ENCODE measurements at places on chromosomes 11 and 22.
A peak's percentile ranks its signal among the peaks of the same experiment; 100 is the strongest.

- no peak for DNase-seq
Measured at GRCh38 chr11:64843686-64844329, 645 bp downstream of the CDC42BPG start.

DNA sequence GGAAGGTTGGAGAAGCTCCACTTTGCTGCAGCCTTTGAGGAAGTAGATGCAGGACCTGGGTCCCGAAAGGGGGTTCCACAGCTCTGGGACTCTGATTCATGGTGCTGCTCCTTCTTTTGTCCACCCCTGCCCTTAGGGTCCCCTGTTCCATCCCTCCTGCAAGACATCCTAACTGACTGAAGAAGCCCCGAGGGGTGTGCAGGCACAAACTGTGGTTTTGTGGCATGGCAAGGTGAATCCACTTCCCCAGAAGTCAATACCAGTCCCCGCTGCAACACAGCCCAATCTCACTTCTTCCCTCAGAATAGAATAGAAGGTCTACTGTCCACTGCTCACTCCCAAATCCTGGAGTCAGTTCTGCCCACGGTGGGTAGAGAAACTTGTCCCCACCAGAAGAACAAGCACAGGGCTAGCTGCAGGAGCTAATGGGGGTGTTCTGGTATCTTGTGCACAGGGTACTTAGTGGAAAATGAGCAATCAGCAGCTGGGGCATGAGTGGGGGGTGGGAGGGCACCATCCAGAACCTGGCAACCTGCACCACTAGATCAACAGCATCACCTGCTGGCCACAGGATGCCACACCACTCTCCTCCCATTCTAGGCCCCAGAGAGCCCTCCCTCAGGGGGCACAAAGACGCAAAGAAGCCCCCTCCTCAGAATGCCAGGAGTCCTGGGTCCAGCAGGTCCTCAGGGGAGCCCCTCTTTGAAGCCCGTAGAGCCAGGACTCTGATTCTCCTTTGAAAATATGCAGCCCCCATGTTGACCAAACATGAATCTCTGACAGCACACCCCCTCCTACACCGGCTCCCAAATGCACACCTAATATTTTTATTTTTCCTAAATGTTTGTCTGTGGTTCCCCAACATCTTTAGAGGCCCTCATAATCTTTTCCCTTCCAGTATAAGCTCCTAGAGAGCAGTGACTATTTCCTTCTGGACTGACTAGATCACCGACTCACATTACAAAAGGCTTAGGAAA is 14.1 kb downstream of the SPATA19 start:
- DNase-seq = no peak

GRCh38 chr11:72091292-72091691 is 10.6 kb downstream of the LRRC51 start:
- DNase-seq = peak; percentile 30

GRCh38 chr11:36837831-36838437 is 239.9 kb upstream of the RAG2 start:
- DNase-seq = no peak

DNA sequence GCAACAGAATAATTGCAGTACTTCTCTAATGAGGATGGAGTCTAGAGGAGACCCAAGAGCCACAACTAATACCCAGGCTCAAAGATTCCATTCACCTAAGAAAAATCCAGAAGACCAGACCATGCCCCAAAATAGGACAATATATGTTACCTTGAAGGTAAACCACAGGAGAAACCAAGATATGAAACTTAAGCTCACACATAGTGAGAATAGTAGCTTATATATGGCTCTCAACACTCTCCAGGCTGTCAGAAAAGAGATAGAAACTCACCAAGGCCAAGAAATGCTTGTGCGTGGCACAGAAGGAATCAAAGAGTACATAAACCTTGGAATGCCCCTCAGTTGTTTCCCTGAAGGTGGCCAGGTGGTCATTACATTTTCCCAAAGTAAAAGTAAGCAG is 9.1 kb downstream of the FAM111A start:
- DNase-seq = no peak
